ENCODE measurements at places on chromosomes 5 and 9.

GRCh38 chr5:148499452-148499851 lies 115.7 kb downstream of the FBXO38 start:
- no peak for DNase-seq

DNA sequence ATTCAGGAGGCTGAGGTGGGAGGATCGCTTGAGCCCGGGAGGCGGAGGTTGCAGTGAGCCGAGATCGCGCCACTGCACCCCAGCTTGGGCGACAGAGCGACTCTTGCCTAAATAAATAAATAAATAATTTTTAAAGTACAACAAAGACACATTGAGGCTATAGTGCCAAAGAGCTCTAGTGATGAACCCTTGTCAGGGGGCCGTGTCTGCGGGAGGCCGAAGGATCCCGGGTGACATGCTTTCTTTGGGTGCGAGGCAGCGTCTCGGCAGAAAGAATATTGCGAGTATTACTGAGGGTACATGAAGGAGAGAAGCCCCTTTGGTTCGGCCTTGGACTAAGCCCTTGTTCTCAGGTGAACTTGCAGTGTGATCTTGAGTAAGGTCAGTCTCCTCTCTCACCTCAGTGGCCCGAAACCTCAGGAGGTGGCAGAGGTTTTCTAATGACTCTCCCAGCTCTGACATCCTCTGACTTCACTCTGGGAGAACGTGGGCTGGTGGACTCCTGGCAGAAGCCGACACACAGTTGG lies 397 bp upstream of the RECK start:
- DNase-seq, result no peak

DNA sequence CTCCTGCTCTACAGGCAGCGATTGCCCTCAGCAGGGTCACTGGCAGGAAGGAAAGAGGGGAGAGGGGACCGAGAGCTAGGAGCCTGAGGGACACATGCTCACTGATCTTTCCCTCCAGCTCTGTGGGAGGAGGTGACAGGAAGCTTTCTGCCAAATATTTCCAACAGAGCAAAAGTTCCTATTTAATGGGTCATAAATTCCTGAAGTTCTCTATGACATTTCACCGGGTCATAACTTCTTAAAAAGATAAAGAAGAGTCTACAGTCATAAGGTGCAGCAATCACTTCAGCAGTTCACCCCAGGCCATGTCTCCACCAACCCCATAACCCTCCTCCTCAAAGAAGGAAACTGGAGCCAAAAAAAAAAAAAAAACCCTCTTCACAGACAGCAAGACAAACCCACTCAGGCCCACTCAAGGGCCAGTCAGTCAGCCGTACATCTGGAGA lies 481.1 kb downstream of the NR2F1-AS1 start:
- DNase-seq, result no peak

DNA sequence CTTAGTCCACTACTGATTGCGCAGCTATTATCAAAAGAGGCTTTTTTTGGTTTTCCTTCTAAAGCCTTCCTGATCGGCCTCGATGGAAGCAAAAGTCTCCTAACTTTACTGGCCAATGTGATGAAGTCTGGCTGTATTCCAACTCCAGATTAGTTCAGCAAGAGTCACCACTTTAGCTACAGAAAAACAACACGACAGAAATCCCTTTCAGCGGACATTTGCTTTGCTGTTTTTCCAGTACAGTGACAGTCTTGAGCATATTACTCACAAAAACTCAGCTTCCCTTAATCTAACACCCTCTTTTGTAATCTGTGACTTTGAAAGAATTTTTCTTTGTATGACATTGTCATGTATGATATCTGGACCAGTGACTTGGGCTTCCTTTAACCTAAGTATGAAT lies 95.7 kb downstream of the HOMER1 start:
- DNase-seq, result no peak

GRCh38 chr5:89584339-89584956 lies 701.5 kb upstream of the MEF2C start:
- no peak for DNase-seq

DNA sequence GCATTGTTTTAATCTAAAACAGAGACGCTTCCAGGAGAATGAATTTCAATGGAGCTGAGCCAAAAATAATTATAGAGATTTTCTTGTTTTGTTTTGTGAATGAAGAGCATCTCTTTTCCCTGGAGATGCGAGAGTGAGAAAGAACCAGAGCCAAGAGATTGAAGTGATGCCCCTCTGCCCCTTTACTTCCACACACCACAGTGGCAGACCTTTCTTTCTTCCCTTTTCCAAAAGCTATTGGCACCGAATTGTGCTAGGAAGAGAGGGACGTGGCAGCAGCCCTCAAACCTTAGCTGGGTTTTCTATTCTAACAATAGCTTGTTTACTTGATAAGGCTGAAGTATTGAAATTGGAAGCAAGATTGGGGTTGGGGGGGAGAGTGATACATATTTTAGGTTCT lies 133.0 kb upstream of the TMEM161B start:
- DNase-seq, result no peak

DNA sequence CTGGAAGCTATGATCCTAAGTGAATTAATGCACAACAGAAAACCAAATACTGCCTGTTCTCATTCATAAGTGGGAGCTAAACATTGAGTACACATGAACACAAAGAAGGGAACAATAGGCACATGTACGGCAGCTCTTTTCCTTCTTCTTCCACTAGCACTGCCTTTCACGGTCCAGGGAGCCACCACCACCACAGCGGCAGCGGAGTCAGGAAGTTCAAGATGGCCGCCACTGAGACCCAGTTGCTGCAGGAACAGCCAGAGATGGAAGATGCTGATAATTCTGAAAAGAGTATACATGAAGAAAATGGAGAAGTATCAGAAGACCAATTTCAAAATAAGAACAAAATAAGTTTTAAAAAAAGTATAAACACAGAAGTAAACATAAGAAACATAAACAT lies 39.5 kb upstream of the TNFSF15 start:
- no peak for DNase-seq

GRCh38 chr9:88579050-88579715 lies 44.2 kb downstream of the NXNL2 start:
- no peak for DNase-seq

DNA sequence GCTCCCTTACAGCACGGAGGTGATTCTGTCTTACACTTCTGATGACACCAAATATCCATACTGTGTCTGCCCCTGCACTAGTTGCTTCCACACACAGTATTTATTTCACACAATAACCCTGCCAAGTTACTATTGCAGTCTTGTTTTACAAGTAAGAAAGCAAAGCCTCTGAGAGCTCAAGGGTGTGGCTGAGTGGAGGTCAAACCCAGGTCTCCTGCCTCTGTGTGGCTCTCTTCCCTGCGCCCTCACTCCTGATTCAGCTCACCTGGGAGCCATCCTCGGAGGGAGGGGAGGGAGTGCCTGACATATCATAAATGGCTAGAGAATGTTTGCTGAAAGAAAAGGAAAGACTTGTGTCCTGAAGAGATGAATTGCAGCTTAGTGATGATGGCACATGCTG lies 41.0 kb downstream of the MVB12B start:
- no peak for DNase-seq

DNA sequence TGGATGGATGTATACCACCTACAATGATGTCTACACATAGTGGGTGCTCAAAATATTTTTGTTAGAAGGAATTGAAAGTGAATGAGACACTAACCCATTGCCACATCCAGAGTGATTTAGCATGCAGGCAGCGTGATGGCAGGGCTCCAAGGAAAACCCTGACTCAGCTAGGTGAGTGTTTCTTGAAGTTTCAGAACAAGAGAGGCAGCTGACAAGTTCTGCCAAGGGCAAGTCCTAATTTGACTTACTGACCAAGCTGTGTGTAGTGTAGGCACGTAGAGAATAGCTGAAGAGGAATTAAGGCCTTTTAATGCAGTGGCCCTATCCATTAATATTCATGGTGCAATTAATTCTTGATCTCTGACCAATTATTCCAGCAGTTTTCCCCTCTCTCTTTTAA lies 107.8 kb upstream of the ATP10B start:
- no peak for DNase-seq

DNA sequence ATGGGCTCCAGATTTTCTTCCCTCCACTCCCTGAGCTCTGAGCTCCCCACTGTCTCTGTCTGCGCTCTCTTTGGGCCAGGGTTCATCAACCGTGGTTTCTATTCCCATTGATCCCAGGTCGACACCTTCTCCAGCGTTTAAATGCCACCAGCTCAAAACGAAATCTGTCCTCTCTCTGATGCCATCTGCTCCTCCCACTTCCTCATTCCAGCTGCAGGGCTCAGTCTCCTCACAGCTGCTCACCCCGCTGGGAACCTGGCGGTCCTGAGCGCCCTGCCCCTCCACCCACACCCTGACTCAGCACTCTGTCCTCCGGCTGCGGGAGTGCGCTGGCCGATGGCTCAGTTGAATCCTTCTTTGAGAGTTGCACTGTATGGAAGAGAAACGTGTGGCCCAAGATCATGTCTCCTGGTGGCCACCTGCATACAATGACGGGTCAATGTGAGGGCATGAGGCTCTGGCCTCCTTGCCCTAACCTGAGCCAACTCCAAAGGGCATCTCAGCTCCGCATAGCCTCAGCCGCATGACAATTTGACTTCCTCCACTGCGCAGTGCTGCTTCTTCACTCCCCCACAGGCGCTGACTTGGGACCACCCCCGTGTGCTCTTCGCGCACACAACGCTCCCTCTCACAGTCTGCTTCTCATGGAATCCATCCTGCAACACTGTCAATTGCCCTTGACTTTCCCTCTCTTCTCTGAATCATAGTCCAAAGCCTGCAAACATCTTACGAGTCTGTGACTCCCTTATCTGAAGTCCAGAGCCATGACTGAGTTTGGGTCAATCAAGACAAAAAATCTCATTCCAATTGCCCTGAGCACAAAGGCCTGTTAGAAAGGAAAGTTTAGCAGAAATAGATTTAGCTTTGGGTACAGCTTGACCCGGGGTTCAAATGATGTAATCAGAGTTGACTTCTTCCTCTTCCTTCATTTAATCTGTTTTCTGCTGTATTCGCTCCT lies 82.4 kb downstream of the PTCH1 start:
- no peak for DNase-seq

DNA sequence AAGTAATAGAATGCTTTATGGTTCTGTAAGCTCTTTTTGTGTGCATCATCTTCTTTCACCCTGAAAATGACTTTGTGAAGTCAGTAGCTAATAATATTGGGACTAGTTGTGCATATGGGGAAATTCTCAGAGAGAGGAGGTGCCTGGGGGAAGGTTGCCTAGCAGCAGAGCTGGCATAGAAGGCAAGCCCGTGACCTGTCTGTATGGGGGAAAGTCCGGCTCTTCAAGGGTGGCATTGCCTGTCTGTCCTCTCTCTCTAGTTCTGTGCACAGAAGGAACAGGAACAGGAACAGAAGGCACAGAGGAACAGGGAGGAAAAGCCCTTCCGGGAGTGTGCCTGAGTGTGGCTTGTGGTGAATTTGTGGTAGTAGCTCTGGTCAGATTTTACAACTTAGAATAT lies 33.1 kb downstream of the SH3GL2 start:
- DNase-seq, result no peak

DNA sequence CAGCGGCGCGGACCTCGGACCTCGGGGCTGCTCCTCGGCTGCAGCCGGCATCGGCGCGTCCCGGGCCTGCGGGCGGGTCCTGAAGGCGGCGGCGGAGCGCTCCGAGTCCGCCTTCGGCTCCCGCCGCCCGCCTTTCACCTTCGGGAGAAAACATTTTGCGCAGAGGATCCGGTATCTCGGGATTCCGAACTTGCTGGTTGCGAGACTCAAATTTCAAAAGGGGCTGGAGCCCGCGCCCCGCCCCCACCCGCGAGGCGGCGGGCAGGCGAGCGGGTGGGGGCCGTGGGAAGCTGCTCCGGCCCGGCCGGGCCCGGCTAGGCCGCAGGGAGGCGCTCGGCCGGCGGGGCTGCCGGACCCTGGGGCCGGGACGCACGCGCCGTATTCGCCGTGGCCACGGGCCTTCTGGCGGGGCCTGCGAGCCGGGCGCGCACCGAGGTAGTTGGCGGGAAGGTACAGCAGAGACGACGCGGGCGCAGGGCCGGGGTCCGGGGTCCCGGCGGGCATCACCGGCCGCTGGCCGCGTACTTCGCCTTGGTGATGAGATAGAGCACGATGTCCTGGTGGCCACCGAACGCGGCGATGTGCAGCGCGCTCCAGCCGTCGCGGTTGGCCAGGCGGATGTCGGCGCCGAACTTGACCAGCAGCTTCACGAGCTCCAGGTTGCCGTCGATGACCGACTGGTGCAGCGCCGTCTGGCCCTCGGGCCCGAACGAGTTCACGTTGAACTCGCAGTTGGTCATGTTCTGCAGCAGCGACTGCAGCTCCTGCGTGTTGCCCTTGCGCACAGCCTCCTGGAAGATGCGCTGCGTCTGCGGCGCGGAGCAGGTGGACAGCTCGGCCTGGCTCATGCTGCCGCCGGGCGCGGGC lies 757 bp downstream of the NRARP start:
- peak; percentile 77 for DNase-seq

- peak; percentile 56 for DNase-seq
These were observed 13.5 kb downstream of the IL12B start for GRCh38 chr5:159316519-159317383.

All from HuH-7 (cell line).